Activated T-cell treated with anti-CD3 and anti-CD28 coated beads for 24 hours (primary cell): ENCODE measurements at places on chromosomes 7 and 10.

GRCh38 chr7:150992833-150993302 is 2.1 kb downstream of the NOS3 start:
- no peak for DNase-seq

GRCh38 chr7:127973832-127974231 is 57.4 kb downstream of the LRRC4 start:
- no peak for DNase-seq

- DNase-seq, result no peak
Observed at GRCh38 chr7:95476072-95476847, 9.5 kb upstream of the ASB4 start.

DNA sequence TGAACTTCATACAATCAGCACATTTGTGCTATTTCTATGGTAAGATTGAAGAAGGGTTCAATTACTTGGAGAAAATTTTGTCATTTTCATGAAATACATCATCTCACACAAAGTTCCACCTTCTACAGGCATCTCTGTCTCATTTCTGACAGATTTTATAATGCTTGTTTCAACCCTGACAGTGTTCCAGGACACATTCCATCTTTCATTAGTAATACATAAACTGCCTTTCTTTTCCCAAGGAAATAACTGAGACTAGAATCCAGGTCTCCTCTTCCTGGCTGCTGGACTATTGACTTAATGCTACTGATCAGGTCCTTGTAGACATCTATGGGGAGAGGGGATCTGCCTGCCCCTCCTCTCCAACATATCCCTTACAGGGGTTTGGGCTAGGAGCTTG is 70.1 kb upstream of the PLPP4 start:
- DNase-seq, result no peak

DNA sequence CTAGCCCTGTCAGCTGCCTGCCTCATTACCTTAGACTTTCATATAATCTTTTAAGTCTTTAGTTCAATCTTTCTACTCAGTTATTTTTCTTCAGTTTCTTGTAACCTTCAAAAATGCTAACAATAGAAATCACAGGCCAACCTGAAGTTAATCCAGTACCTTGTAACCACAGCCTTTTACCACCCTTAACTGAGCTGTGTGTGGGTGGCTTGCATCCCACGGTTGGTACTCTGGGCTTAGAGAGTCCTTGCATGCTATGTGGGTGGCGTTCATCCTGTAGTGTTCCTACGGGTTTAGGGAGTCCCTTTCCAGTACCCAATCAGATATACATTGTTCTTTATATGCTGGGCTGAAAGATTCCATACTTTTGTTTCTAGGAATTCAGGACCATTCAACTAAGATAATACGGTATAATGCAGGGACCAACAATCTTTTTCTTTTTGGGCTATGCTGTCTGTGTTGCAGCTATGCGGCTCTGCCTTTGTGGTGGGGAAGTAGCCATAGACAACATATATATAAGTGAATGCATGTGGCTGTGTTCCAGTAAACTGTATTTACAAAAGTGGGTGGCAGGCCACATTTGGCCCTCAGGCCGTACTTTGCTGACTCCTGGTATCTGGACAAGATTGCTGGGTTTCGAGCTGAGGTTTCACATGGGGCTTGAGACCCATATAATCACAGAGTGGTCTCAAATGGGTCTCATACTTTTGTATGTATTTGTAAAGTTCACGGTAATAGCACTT is 280.8 kb upstream of the LRGUK start:
- no peak for DNase-seq

DNA sequence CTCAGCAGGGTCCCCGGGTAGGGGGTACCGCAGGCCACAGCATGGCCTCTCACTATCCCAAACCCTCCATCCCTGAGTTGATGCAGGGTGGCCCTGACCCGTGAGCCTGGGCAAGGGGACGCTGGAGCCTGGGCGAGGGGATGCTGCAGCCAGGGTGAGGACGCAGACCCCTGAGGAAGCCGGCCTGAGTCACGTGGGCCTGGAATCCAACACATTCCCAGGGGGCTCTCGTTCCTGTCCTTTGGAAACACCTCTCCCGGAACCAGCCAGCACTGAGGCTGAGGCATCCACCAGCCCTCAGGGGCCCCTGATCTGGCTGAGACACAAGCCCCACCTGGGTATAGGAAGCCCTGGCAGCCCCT is 61.5 kb upstream of the NKX6-2 start:
- no peak for DNase-seq

GRCh38 chr7:45888185-45888992 is at the start of gene IGFBP1:
IGFBP1 (plus strand) TSS chr7:45888488; CDS start chr7:45888653, 165 bp downstream.
- DNase-seq, result no peak

DNA sequence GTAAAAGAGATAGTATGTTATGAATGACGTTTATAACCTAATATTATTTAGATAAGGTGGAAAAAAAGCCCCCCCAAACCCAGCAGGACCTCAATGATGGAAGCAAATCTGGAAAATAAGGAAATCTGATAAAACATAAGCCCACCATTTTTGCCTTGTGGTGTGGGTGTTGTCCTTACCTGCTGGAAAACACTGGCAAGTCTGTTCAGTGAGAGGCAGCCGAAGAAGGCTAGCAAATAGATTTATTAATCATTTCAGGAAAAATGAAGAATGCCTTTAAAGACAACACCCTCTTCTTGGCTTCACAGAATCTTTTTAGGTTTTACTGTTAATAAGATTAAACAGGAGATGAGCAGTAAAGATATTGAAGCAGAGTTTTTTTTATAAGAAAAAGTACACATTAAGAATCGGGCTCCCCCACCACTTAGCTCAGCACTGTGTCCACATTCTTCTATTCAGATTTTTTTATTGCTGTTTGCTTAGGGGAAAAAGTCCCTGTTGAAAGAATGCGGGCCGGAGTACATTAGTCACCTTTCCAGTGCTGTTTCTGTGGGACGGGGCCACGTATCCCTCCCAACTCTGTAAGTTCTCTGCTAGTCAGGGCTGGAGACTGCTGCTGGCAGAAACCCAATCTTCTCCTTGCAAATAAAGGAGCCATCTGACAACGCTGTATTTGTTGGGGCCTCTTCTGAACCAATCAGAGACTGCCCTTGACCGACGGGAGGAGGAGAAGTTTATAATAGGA is 104.1 kb downstream of the EVX1 start:
- DNase-seq, result no peak

- no peak for DNase-seq
Observed at GRCh38 chr7:148056406-148056805, 534.2 kb upstream of the C7orf33 start.

GRCh38 chr10:67015225-67015624 is 89.4 kb downstream of the LRRTM3 start:
- no peak for DNase-seq

GRCh38 chr10:84177541-84178141 is 4.0 kb downstream of the GPR15LG start:
- DNase-seq, result peak; percentile 10

- DNase-seq, result no peak
Observed at GRCh38 chr10:79582096-79582495, 21.9 kb upstream of the SFTPA2 start.

GRCh38 chr10:17801507-17801906 is 7.6 kb upstream of the MRC1 start:
- DNase-seq, result no peak

DNA sequence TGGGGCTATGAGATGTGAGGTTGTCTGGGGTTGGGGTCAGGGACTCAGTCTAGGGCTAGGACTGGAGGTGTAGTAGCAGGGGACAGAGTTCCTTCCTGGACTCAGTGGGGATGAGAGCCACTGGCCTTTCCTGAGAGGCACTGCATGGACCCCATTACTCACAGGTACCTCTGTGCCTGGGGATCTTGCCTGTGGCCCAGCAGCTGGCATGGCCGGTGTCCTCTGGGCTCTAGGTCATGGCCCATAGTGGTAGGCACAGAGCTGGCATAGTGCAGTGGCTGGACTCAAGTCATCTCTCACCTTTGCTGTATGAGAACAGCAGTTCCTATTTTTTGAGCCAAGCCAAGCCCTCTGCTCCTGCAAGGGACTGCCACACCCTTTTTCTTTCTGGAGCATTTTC is 51.9 kb downstream of the NEURL1 start:
- no peak for DNase-seq

DNA sequence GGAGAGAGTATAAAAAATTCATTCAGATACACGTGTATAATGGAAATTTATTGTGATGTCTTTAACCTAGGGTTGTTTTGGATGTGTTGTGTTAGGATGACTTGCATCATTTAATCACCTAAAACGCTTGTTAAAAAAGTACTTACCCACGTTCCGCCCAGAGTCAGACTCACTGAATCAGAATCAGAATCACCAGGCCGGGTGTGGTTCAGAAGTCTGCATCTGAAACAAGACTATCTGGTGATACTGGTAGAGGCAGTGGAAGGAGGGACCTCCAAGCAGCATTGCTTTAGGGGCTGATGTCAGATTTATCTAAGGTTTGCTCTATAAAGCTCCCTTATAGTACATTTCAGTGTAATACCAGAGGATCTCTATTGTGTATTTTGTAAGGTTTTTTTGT is 20.5 kb upstream of the PLXDC2 start:
- DNase-seq, result no peak

- DNase-seq, result no peak
Observed at GRCh38 chr7:84677117-84677732, 482.6 kb upstream of the SEMA3A start.

GRCh38 chr10:119614686-119615085 is 17.9 kb upstream of the TIAL1 start:
- DNase-seq, result no peak

- DNase-seq, result no peak
Observed at GRCh38 chr7:125606671-125607070, 677.0 kb upstream of the POT1 start.

- no peak for DNase-seq
Observed at GRCh38 chr7:151505836-151506468, 13.7 kb downstream of the RHEB start.

GRCh38 chr7:134772401-134772800 is 7.0 kb upstream of the CALD1 start:
- no peak for DNase-seq

- DNase-seq, result no peak
Observed at GRCh38 chr7:34946486-34946885, 90.8 kb downstream of the DPY19L1 start.

GRCh38 chr10:127882801-127883459 is 9.8 kb downstream of the CLRN3 start:
- no peak for DNase-seq

GRCh38 chr7:69714886-69715576 is 116.8 kb downstream of the AUTS2 start:
- no peak for DNase-seq

DNA sequence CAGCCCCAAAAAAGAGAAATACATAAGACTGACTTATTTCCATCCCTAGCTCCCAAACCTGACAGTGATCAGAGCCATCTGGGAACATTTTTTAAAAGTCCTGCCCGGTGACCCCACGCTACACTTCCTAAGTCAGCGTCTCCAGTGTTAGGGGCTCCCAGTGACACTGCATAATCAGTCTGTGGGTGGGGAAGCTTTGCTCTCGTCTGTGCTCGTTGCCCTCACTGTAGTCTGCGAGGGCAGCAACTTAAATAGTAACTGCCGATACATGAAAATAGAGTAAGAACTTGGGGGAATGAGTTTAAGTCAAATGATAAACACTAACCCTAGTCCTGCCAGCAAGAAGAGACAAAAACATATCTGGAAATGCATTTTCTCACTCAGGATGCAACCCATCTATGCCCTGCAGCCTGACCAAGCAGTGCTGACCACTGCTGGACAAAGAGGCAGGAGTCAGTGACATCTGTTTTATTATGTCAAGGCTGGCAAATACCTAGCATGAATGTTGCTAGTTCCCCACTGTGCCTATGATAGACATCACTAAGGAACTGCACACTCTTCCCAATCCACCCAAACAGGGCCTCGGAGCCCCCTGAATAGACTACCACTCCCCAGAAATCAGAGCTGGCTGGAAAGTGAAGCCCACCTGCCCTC is 18.7 kb downstream of the ERCC6 start:
- DNase-seq, result no peak

GRCh38 chr7:55970978-55971377 is 6.6 kb downstream of the NIPSNAP2 start:
- no peak for DNase-seq

DNA sequence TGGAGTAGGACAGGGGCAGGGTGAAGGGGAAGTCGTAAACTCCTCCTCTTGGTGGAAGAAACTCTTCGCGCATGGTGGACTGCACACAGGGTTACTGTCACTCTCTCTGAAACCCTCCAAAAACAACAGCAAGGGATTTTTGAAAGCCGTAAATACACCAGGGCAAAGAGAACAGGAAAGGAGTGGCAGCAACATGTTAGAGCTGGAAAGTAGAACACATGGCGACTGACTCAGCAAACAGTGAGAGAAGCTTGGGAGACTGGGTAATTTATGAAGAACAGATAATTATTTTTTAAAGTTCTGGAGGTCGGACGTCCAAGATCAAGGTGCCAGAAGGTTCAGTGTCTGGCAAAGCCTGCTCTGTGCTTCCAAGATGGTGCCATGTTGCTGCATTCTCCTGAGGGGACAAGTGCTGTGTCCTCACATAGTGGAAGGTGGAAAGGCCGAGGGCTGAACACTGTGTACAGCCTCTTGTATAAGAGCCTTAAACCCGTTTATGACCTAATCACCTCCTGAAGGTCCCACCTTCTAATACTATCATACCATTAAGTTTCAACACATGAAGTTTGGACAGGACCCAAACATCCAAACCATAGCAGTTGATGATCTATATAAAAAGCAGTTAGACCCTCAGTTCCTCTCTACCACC is 22.5 kb upstream of the C10orf53 start:
- no peak for DNase-seq

- no peak for DNase-seq
Observed at GRCh38 chr10:119360181-119360921, 153.0 kb downstream of the GRK5 start.

- DNase-seq, result no peak
Observed at GRCh38 chr10:60320666-60321065, 69.0 kb downstream of the ANK3 start.

- no peak for DNase-seq
Observed at GRCh38 chr10:20893297-20893696, 3.8 kb downstream of the NEBL start.
